ENCODE measurements at places on chromosomes 2 and 18.

- no peak for DNase-seq
Measured at GRCh38 chr2:42914314-42914713, 121.9 kb upstream of the HAAO start.

DNA sequence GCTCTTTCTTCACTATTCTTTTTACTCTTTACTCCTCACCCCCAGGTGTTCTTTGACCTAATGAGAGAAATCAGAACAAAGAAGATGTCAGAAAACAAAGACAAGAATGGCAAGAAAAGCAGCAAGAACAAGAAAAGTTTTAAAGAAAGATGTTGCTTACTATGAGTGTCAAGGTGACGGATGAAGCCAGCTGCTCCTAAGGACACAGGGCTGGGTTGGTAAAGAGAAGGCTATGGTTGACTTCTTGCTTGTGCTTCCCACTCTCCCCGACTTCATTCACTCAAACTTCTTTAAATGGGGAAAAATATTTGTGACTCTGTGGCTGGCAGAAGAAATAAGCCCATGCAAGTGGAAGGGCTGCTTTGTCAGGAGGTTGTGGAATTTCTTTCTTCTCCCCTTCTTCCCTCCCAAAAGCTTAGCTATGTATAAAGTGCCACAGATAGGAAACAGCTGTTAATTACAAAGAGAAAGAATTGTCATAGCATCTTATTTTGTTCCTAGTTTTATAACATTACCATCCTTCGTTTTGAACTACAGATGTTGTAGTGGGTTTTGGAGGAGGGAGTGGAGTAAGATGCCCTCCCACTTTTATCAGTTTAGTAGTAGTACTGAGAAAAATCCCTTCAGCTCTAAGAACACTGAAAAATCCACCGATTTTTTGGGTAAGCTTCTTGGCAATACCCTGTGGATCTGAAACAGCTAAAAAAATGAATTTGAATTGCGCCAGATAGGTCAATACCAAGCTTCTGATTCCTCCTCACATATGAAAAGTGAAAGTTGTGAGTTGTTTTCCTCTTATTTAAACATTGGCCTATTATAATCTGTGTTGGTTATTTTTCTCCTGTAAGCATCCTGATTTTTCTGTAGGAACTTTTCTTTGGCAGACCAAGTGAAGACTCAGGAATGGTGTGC is 40.7 kb downstream of the RALB start:
- DNase-seq = no peak

- no peak for DNase-seq
Measured at GRCh38 chr18:51157215-51157614, 40.3 kb downstream of the MEX3C start.

DNA sequence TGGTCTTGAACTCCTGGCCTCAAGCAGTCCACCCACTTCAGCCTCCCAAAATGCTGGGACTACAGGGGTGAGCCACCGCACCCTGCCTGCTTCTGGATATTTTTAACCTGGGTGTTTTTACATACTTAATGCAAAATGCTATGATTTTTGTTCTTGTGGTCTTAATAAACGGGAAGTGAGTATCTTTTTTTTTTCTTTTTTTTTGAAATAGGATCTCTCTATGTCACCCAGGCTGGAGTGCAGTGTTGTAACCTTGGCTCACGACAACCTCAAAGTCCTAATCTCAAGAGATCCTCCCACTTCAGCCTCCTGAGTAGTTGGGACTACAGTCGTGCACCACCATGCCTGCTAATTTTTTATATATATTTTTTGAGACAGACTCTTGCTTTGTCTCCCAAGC is 19.2 kb upstream of the ASXL2 start:
- no peak for DNase-seq

DNA sequence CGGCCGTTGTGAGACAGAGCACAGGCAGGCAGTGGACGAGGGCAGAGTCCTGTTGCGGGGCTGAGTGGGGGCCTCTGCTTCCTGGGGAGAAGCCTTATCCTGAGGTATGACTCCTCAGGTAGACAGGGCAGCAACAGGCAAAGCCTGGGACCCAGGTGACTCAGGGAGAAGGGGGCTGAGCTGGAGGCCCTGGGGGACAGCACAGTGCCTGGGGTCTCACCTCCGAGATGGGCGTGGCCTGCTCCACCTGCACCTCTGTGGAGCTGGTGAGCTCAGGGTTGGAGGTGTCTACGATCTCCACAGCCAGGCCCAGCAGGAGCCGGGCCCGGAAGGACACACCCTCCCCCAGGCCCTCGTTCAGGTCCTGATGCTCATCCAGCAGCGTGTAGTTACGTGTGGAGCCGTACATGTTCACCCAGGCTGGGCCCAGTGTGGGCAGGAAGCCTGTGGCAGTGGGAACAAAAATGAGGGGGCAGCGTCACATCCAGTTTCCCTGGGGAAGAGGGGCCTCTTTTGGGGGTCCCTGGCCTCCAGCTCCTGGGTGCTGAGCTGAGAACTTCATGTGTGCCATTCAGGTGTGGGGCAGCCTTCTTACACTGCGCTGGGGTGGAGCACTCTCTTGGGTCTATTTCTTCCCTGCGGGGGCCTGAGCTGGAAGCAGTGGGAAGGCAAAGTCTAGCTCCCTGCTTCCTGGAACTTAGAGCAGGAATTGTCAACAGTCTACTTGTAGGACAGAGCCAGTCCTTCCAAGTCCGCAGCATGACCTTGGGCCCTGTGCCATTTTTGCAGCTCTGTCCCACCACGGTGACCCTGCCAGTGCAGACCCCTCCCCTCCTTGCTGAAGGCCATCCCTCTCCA is 2.9 kb upstream of the OTOF start:
- DNase-seq = no peak

DNA sequence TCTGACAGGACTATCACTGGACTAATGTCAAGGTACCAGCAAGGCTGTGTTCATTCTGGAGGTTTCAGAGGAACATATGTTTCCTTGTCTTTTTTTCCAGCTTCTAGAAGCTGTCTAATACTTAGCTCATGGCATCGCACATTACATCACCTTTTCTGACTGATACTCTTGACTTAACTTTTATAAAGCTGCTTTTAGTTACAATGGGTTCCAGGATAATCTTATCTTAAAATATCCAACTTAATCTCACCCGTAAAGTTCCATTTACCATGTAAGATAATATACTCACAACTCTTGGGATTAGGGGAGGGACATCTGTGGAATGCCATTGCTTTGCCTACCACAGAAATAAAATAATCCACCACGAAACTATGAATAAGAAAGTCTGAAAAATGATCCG is 394.2 kb downstream of the CDH19 start:
- no peak for DNase-seq

DNA sequence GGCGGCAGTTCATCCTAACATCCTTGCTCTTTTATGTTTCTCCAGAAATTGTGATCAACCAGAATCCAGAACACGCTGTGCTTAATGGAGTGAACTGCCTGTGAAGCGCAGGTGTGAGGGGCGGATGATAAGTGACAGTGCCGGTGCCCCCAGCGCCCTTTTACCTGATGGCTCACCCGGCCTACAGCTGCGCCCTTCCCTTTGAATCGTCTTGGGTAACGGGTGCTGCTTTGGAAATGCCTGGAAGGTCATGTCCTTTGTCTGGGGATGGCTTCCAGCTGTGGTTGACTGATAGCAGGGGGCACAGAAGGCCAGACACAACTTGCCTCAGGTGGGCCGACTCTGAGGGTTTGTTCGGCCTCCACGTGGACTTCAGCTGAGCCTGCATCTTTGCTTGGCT is 119.4 kb downstream of the LPIN1 start:
- no peak for DNase-seq

DNA sequence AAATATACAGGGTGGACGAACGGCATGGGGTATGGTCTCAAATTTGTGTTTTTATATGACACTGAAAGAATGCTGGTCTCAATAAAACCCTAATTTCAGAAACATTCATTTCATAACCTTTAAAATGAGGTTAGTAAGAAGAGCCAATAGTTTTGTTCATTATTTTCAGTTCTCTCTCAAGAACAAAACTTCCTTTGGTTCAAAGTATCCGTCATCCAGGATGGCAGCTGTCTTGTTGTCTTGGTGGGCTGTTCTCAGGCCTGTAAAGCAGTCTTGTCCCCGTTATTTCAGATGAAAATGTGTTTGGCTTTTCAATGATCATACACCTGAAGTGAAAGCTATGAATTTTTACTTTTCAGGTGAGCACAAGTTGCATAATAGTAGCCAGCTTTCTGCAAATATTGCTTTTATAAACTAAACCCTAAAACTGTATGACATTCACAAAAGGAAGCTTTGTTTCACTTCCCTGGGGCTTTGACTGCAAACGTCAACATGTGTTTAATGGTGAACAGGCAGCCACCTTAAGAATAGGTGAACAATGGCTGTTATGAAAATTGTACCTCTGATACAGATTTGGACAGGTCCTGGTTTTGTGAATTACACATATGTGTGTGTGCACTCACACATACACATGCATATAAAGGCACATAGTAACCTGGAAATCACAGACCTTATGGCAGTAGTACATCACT is 2.6 kb downstream of the IL18RAP start:
- no peak for DNase-seq

DNA sequence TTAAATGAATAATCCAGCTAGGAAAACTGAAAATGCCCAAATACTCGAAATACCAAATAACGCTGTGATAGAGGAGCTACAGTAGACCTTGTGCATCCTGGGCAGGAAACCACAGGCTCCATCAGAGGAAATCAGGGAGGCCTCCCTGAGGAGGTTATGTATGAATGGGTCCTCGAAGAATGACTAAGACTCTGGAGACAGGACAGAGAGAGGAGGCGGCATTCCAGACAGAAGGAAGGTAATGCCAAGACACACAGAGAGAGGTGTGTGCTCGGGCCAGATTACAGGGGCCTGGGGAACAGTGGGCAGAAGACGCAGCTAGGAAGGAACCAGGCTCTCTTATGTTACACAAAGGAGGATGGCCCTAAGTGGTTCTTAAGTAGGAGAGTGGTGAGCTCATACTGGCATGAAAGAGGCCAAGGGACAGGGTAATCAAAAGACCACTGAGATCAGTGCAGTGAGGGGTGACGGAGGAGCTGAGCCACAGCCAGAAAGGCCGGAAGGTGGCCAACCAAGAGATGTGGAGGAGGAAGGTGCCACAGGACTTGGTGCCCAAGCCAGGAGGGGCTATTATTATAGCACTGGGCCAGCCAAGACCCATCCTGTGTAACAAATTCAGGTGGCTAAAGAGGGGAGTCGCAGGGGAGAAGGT is 9.9 kb downstream of the ST3GAL5 start:
- no peak for DNase-seq

GRCh38 chr2:209565896-209566582 is 142.2 kb downstream of the MAP2 start:
- DNase-seq = no peak

DNA sequence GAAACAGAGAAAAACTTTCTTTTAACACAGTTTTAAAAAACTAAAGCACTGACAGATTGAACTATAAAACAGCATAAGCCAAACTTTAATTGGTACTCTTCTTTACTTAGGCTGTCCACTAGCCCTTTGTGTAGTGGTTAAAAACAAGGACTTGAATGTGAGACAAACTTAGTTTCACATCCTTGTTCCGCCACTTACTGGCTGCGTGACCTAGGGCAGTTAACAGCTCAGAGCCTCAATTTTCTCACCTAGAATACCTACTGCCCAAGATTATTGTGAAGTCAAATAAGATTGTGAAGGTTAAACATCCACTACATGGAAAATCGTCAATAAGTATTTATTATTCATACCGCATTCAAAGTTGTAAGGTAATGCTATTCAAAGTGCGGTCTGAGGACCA is 2.0 kb downstream of the WDR35 start:
- no peak for DNase-seq

DNA sequence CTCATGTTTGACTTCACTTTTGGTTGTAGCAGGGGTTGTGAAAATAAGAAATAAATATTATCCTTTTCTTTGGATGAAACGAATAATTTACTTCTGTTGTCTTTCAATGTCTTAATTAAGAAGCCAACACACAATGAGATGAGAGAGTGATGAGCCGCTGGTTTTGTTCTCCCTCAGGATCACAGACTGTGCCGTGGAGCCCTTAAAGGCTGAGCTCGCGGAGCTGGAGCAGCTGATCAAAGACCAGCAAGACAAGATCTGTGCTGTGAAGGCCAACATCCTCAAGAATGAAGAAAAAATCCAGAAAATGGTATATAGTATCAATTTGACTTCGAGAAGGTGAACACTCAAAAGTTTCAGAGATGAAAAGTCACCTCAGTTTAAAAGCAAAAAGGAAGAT is 28.1 kb upstream of the ASB1 start:
- DNase-seq = no peak

GRCh38 chr2:204370172-204370718 is 175.0 kb upstream of the PARD3B start:
- DNase-seq = no peak

DNA sequence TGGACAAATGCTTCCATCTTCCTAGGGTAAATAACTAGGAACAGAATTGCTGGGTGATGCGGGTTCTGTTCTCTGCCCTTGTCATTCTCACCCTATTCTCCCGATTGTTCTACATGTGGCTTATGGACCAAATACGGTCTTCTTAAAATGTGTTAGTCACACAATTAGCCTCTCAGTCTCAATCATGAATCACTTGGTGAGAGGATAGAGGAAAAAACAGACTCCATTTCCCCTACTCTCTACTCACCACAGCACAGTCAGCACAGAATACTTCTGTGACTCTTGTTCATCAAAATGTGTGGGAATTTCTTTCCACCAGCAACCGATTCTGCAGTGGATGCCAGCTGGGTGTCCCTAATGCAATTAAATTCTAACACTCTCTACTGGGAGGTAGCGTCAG is 125.2 kb downstream of the SH3BP4 start:
- no peak for DNase-seq

DNA sequence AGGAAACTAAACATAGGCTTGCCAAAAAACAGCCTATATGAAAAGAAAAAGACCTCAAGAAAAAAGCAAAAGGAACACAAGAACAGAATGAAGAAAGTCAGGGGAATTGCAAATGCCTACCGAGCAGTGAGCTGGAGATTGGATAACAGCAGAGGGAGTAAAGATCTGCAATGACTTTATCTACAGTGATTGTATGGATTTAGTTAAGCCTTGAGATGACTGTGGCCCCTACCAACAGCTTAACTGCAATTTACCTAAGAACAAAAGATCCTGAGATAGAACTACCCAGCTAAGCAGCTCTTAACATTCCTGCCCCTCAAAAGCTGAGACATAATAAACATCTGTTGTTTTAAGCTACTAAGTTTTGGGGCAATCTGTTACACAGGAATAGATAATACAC is 20.5 kb downstream of the LNPK start:
- DNase-seq = no peak

DNA sequence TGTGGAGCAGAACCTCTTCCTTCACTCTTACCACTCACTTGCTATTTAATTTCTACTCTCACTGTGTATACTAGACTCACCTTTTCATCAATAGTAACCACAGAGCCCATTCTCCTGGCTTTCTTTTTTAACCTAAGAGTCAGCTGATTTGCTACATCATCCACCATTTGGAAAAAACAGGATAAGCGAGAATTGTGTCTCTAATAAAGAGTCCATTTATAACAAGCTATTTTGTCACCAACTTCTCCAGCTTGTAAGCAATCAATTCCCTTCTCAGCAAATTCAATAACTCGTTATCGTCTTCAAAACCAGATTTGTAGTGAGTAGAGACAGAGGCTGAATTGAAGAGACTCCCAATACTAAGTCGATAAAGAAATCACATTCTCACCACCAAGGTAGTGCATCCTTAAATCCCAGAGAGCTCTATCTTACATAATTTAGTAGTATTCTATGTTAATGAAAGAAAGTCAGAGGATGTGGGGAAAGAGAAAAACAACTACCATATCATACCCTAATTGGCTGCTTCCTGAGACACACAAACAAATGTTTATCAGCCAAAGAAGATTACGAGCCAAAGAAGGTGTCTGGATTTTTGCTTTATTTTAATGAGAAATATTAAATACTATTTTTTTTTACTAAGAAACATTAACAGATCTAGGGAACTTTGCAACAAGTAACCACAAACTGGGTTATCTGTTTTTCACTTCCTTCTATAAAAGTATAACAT is 52.5 kb upstream of the SPTBN1 start:
- DNase-seq = no peak

- no peak for DNase-seq
Measured at GRCh38 chr2:219356834-219357233, 24.3 kb upstream of the RESP18 start.

Data from substantia nigra (tissue), 51 donors.